ENCODE measurements at places on chromosomes 12 and 14. TPM values are rescaled to one million over a fixed set of nuclear protein-coding genes. Genes with fewer than 3 reads are reported as not detected.

DNA sequence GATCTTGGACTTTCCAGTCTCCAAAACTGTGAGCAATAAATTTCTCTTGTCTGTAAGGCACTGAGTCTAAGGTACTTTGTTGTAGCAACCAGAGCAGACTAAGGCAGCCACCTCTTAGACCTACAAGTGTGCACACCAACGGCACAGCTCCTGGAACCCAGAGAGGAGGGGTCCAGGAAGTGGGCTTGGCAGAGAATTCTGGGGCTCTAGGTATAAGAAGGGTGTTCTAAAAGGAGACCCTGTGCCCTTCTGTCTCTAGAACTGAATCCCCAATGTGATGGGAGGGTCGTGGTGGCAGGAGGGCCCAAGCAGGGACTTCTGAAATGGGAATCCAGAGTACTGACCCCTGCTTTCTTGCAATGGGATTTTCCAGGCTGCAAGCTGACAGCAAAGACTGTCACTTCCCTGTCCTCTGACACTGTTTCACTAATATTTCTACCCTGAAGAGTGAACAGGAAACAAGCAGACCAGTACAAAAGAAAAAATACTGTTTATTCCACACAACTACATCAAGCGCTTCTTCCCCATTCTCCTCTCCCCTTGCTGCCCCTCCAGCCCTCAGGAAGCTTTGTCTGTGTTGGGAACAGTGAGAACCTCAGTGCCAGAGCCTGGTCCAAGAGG is 13.6 kb upstream of the TFCP2 start:
- no peak overlapping the region for H3K27ac ChIP-seq
- no peaks in the 10 kb centered on the region for H3K36me3 ChIP-seq
- H3K4me1 ChIP-seq, result no peaks in the 10 kb centered on the region
- no peaks in the 10 kb centered on the region for H3K27me3 ChIP-seq
- DNase-seq, result no peak
- H3K4me3 ChIP-seq, result no peak overlapping the region

GRCh38 chr12:97487470-97487869 is 24.9 kb downstream of the RMST start:
- no peaks in the 10 kb centered on the region for H3K36me3 ChIP-seq
- H3K27me3 ChIP-seq, result no peaks in the 10 kb centered on the region
- H3K27ac ChIP-seq, result no peak overlapping the region
- no peak overlapping the region for H3K4me3 ChIP-seq
- DNase-seq, result no peak
- H3K4me1 ChIP-seq, result no peaks in the 10 kb centered on the region

DNA sequence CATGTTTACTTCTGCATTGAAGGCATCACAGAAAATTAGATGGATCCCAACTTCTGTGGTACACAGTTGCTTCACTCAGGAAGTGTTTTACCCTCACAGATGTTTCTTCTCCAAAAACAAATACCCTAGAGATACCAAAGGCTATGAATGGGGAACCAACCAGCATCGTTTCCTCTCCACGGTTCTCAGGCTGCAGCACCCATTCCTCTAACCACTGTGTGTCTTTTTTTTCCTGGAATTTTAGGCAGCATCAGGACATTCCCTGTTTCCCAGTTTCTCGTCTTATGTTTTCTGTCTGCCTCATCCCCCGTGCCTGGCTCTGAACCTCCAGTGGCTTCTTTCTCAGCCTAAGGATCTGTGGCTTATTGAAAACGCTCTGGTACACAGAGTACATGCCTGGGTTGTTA is 72.0 kb upstream of the TBX5 start:
- DNase-seq, result no peak
- H3K27me3 ChIP-seq, result peaks cover 47% of the 10 kb centered on the region
- no peaks in the 10 kb centered on the region for H3K36me3 ChIP-seq
- peaks cover 3% of the 10 kb centered on the region for H3K4me1 ChIP-seq
- no peak overlapping the region for H3K27ac ChIP-seq

- DNase-seq, result no peak
- H3K27ac ChIP-seq, result no peak overlapping the region
Observed at GRCh38 chr14:93606091-93606490, 175.4 kb downstream of the UNC79 start.

- H3K36me3 ChIP-seq, result peaks cover 9% of the 10 kb centered on the region
- peaks cover 4% of the 10 kb centered on the region for H3K4me1 ChIP-seq
- H3K27me3 ChIP-seq, result no peaks in the 10 kb centered on the region
- no peak overlapping the region for H3K27ac ChIP-seq
Observed at GRCh38 chr12:121505513-121505912, 75.3 kb downstream of the KDM2B start.

DNA sequence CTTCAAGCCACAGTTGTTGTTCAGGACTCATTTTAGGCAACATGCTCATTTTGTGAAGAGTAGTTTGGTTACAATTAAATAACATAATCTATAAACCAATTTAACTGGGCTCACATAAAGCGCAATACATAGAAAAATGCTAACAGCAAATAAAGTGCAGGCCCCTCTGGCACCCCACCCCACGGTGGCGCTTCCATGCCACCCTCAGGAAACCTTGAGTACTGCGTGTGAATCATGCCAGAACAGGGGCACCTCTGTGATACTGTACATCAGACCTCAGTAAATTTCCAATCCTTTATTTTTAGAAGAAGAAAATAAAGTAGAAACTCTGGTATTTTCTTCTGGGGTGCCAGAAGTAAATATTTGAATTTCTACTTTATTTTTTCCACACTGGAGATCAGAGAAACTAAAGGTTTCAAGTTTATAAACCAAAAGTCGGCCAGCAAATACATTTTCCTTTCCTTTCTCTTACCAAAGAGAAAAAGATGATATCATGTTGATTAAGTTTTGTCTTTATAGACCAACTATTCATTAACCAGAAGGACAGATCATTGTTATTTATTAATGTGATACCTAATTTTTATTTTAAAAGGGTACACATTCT is 316.8 kb downstream of the PAWR start:
- no peaks in the 10 kb centered on the region for H3K36me3 ChIP-seq
- H3K4me3 ChIP-seq, result no peak overlapping the region
- H3K27me3 ChIP-seq, result no peaks in the 10 kb centered on the region

Gene CLEC1A
- not detected for total RNA-seq

Gene KCNC2
- not detected for total RNA-seq

Measured in activated naive CD8-positive, alpha-beta T cell treated with anti-CD3 and anti-CD28 coated beads, Interleukin-2, amount 10 ng/mL, durations not matched to agents 7 days and 5 days (primary cell).